ENCODE measurements at places on chromosomes 1 and 21.

- no peak for DNase-seq
These were observed 44.7 kb downstream of the XCL2 start for GRCh38 chr1:168498956-168499687.

GRCh38 chr1:234978397-234979295 lies 150.0 kb downstream of the TOMM20 start:
- DNase-seq, result peak; percentile 43

DNA sequence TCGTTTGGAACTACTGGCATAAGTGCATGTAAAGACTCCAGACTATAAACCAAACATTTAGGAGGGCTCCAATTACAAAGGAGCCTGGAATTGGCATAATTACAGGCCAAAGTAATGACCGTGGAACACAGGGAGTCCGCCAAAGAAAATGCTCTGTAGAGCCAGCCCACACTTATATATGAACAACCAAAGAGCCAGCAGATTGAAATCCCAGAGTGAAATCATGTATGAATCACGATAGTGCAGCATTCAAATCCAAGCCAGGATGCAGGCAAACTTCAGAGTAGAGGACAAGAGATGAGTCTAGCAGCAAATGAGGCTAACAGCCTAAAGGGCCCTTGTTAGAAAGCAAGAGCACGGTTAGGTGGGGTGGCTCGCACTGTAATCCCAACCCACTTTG lies 13.1 kb downstream of the VPS26C start:
- DNase-seq, result no peak

DNA sequence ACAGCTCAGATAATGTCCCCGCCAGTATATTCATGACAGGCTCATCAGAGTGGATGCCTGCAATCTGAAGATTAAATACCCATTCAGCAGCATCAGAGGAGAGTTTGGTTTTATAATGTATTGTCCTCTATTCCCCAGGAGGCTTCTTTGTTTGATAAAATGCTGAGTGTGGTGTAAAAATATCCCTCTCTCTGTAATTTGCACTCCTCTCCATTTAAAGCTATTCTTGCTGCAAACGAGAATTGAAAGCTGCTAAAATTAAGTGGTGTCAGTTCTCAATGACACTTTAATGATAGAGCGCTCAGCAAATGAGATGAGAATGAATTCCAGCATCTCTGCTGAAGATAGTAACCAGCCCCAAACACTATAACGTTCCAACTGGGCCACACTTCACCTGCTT lies 205.7 kb upstream of the RRP15 start:
- DNase-seq, result no peak

- no peak for DNase-seq
These were observed 91.2 kb downstream of the KCNK1 start for GRCh38 chr1:233704898-233705723.

DNA sequence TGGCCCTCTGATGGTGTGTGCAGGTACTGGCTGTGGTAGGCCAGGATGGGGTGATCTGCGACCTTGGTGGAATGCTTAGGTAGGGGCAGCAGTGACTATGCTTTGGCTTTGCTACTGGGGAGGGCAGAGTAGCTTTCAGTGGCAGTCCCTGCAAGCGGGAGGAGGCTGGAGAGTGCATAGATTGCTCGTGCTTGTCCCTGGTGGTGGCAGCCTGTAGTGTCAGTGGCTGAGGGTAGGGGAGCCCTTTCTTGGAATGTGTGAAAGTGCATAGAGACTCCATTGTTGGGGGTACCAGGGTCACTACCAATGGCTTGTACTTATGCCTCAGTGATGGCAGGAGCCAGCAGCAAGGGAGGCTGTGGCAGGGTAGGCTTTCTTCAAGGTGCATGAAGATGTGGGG lies 582.6 kb downstream of the MRPL39 start:
- DNase-seq, result no peak
